ENCODE measurements at places on chromosomes 4 and X.

- no peak for DNase-seq
Observed at GRCh38 chr4:74121643-74122579, 22.9 kb upstream of the CXCL2 start.

GRCh38 chr4:59945277-59945676 lies 1254.8 kb upstream of the ADGRL3 start:
- DNase-seq = no peak

DNA sequence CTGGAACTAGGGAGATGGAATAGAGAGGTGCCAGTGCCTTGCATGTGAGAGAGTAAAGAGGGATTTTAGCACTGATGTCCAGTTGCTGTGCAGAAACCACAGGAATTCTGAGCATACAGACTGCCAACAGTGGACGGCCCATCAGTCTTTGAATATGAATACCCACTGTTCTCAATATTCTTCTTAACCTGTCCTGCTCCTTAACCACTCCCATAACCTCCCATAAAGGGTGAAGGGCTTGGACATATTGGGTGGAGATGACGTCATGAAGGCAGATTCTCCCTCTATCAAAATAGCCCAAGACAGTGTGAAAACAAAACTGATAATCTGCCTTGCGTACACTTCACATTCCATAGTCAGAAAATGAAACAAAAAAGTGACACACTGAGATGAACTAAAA lies 1313.7 kb upstream of the PABPC4L start:
- DNase-seq = no peak

DNA sequence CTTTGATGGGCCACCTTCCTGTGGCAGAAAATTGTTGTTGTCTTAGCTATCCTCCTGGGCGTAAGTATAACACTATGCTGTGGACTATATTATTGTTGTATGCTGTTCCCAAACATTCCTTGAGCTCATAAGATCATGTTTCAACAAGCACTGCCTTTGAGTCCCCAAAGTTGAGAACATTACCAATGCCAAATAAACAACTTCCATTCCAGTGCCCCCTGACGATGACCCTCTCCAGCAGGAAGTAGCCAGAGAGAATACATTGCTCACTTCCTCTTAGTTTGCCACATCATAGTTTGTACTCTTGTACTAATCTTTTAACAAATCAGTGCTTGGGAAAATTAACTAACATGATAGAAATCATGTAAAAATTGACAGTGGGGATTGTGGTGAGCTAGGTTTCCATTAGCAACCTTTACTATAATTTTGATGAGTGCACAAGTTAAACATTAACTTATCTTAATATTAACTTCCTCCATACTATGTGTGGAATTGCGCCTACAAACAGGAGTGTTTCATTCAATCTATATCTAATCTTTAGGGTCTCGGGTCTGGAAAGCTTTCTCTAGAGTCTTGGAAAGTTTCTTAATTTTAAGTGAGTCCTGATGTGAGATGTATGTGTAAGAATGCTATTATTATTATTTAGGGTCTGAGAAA lies 20.3 kb upstream of the DHX15 start:
- no peak for DNase-seq

DNA sequence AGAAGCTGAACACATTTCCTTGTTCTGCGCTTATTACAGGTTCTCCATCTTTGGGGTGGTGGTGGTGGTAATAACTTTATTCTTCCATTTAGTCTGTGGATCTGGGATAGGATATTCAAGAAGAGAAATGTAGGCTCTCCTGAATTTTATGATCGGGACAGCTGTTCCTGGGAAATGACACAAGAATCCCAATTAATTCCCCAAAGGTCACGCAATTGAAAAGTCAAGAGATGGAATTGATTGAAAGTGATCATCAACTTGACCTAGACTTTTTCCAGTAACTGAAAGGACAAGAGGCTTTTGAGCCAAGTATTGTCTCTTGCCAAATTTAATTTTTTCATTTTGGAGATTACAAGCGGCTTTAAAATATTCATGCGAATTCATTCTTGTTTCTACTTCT lies 98.7 kb upstream of the CBLL2 start:
- no peak for DNase-seq

DNA sequence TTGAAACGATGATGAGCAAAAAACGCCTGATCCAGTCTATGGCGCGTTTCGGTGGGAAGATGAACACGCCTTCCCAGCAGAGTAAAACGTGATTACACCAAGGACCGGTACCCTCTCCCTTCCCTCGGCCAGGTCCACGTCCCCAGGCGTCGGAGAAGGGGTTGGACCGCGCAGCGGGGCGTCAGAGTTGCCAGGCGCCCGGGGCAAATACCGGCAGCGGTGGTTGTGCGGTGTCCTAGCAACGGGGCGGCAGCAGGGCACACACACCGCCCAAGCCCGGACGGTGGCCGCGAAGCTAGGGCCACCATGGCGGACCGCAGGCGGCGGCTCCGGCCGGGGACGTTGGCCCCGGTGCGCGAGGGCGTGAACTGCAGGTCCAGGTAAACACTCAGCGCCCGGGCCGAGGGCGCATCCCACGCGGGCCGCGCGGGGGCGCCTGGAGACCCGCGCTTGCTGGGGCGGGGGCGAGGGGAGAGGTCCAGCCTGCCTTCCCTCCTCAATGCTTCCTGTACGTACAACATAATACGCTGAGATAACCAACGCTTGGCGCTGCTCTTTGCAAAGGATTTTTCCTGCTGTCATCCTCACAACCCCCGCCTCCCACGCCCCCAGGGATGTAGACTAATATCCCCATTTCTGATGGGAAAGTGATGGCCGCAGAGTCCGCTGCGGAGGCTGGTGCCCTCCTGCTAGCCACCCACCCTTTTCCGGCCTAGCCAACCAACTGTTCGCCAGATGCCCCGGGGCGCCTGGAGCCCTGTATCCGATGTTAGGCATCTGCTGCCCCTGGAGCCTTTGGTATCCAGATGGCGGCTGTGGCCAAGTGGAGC lies at the start of gene FAM47E:
Gene FAM47E, plus strand, starts transcription at position 281 of the 830 bp plus-strand sequence. Its CDS starts 26 bp downstream, at position 307.
- DNase-seq = peak; percentile 5
